ENCODE measurements at places on chromosomes 6 and 20.

- no peak for DNase-seq
Measured at GRCh38 chr6:133244519-133244918, 3.4 kb downstream of the EYA4 start.

DNA sequence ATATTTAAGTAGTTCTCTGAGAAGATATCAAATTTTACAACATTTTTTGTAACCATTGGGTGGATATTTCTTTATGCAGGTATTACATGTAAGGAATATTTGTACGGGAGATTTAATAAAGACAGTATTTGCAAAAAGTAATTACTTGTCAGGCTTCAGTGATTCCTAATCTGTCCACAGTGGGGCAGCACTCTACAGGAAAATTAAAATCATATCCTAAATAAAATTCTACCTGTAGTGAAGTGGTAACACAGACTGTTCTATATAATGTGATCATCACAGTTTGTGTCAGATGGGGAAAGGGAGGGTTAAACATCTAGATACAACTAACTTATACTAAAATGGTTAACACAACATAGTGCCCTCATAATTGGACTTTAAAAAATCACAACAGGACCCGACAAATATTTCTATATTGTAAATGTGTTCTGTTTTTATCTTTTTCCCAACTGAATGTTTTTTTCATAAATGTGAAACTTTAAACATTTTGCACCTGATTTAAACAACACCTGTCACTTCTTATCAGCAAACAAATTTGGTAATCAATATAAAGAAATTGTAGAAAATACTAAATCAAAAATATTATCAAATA is 145.6 kb upstream of the MANEA start:
- DNase-seq, result no peak

GRCh38 chr6:47524136-47524845 is 46.7 kb downstream of the CD2AP start:
- DNase-seq, result no peak

GRCh38 chr6:39086294-39086693 is 28.7 kb downstream of the SAYSD1 start:
- DNase-seq, result no peak

DNA sequence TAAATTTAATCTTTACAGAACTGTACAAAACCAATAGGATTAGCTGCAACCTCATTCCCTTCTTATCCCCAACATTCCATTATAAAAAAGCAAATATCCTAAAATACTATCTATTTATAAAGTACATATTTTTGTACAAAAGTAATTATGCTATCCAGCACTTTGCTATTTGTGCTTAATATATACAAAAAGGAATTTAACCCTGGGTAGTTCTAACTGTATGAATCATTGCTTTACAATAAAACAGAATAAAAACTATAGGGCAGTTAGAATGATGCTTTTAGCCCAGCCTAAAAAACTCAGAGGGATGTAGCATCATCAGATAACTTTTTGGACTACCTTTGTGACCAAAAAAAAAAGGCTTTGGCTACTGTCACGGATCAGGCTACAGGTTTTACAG is 49.9 kb upstream of the KLHL31 start:
- DNase-seq, result no peak

GRCh38 chr6:32947552-32948465 is 5.1 kb downstream of the HLA-DMA start:
- DNase-seq, result no peak

- no peak for DNase-seq
Measured at GRCh38 chr6:102553214-102553613, 1159.7 kb downstream of the GRIK2 start.

DNA sequence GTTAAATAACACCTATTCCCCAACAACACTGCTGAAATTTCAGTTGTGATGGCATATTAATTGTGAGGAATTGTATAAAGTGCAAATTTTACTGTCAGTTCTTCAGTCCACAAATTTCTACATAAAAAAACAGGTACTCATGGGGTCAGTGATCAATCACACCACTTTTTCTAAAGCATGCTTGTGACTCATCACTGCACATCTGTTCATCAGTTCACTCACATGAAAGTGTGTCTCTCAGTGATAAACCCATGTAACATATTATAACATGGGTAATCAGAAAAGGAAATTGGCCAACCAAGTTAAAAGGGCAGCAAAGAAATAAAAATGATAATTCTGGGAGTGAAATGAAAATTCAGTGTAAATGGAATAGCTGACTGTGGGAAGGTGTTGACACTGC is 234.7 kb upstream of the FKBP1C start:
- no peak for DNase-seq

DNA sequence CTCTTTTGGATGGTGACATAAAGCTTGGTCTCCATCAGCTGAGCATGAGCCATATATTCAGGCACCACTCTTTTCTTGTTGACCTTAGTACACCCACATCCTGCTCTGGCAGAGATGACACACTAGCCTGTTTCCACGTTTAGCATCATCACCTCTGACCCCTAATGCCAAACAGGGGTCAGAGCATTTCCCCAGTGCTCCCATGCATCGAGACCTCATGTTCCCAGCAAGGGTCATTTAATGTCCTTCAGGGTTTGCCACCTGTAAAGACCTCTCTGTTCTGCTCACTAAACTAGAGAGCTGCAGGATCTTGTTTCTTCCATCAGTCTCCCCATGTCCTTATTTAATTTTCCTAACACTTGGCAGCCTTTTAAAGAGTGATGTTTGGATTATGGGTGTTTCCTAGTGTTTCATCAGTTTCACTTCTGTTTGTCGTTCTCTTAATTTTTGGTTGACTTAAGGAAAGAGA is 97.5 kb downstream of the AIG1 start:
- DNase-seq, result no peak

DNA sequence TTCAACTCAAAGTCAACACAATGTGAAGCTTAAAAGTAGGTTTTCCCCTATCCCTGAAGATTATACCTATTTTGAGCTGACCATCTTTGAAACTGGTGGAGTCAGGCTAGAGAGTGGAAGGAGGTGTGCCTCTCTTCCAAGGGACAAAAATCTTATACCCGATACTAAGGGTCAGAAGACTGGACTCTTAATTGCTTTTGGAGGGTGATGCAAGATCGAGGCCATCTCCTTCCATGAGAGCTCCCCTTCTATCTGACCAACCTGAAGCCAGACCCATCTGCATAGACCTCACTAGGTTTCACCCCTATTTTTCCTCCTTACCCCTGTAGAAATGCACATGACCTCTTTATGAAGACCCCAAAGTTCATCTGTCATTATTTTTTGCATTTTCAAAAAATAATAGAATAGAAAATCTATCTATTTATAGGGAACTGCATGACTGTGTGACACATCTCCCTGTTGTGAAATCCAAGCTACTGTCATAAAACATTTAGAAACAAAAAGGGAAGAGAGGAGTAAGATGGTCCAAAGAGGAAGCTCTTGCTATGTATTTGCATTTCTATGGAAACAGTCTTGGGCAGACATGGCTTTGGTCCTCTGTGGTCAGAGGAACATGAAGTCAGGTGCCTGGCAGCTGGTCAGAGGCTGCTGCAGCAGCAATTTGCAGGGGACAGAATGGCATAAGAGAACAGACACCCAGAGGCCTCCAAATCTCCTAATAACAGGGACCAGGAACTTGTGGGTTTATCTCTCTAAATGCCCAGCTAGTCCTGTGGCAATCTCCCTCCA is 349.2 kb downstream of the MAFB start:
- no peak for DNase-seq

DNA sequence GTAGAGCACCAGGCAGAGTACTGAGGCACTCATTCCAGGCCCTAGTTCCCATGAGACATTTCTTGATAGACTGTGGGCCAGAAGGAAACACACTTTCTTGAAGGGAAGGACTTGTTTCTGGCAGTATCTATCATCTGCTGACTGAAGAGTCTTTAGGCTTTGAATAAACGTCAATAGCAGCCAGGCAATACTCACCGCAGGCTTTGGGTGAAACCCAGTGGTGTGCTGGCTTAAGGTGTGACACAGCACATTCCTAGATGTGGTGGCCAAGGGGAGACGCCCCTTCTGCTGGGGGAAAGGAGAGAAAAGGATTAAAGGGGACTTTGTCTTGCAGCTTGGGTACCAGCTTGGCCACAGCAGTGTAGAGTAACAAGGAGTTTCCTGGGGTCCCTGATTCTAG is 1039.6 kb downstream of the HACE1 start:
- DNase-seq, result no peak

DNA sequence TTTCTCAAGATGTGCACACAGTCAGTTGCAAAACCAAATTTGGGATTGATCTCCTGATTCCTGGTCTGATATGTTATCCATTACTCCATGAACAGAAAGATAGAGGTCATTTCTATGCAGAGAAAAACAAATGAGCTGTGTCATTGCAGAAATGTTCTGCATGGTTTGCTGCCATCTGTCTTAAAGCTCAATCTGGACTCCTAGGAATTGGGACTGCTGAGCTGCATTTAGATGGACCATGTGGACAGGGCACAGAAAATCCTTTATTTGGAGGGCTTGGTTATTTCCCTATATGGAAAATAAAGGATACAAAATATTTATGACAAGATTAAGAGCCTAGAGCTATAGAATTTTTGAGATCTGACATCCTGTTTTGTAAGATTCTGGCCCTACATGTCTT is 91.3 kb downstream of the ADGRB3 start:
- no peak for DNase-seq

DNA sequence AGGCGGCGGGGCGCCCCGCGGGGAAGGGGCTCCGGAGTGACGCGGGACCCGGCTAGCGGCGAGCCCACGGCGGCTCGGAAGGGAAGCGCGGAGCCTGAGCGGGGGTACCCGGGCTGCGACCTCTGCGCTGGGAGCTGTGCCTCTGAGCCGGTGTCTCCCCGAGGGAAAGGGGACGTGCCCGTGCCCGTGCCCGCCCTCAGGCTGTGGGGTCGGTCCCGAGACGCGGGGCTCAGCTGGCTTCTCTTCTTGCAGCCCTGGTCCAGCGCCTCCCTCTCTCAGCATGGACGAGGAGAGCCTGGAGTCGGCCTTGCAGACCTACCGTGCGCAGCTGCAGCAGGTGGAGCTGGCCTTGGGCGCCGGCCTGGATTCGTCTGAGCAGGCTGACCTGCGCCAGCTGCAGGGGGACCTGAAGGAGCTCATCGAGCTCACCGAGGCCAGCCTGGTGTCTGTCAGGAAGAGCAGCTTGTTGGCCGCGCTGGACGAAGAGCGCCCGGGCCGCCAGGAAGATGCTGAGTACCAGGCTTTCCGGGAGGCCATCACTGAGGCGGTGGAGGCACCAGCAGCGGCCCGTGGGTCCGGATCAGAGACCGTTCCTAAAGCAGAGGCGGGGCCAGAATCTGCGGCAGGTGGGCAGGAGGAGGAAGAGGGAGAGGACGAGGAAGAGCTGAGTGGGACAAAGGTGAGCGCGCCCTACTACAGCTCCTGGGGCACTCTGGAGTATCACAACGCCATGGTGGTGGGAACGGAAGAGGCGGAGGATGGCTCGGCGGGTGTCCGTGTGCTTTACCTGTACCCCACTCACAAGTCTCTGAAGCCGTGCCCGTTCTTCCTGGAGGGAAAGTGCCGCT is 686 bp downstream of the ZGPAT start:
- DNase-seq, result no peak

DNA sequence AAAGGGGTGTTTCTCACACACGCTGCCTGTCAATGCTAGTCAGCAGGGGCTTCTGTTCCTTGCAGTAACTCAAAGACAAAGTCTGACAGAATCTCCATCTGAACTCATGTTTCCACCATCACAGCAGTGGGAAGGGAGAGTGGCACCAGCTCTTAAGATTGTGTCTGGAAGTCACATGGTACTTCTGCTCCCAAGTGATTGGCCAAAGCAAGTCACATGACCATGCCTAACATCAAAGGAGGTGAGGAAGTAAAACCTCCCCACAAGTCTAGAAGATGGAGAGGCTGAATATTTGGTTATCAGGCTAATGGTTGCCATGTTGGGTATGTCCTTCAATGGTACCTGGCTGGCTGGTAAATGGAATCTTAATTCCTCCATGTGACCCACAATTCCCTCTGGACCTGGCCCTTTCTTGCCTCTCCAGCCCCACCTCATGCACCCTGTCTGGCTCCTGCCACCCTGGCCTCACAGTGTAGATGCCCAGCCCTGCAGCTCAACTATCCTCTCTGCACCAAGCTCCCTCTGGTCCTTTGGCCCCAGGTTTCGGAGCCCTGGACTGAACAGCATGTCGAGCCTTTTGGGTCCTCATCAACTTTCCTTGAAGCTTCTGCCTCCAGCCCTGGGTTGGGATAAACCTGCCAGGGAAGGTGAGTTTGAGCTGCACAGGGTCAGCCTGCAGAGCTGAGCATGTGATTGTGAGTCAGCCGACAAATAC is 51.0 kb upstream of the PMEPA1 start:
- DNase-seq, result no peak

DNA sequence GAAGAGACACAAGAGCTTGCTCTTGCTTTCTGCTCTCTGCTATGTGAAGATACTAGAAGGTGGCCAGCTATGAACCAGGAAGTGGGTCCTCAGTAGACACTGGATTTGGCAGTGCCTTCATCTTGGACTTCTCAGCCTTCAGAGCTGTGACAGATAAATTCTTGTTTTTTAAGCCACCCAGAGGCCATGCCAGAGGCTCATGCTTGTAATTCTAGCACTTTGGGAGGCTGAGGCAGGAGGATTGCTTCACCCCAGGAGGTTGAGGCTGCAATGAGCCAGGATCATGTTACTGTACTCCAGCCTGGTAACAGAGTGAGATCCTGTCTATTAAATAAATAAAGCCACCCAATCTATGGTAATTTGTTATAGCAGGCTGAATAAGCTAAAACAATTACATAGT is 185.5 kb upstream of the SALL4 start:
- no peak for DNase-seq

GRCh38 chr20:11719153-11719552 is 198.5 kb upstream of the BTBD3 start:
- DNase-seq, result no peak

DNA sequence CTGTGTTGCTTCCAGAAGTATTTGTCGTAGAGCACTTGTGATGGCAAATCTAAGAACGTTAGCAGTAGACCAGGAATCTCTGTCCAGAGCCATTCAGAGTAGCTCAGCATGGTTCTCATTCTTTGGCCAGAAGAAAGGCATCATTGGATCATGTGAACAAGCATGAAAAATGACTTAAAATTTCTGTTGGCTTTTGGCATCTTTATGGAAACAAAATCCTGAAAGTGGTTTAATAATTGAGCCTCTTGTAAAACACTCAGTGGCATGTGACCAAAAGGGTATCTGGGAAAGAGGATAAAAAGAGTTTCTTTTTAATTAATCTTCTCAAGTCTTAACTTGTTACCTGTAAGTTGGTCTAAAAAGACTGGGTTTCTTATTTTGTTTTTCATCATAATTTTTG is 55.2 kb downstream of the PTPN1 start:
- DNase-seq, result no peak

GRCh38 chr6:35273822-35274559 is 14.5 kb downstream of the ZNF76 start:
- DNase-seq, result no peak

Measured in left forelimb (tissue), 1 donor.